ENCODE measurements at places on chromosomes 7 and 10. TPM values are rescaled to one million over a fixed set of nuclear protein-coding genes. Genes with fewer than 3 reads are reported as not detected.

DNA sequence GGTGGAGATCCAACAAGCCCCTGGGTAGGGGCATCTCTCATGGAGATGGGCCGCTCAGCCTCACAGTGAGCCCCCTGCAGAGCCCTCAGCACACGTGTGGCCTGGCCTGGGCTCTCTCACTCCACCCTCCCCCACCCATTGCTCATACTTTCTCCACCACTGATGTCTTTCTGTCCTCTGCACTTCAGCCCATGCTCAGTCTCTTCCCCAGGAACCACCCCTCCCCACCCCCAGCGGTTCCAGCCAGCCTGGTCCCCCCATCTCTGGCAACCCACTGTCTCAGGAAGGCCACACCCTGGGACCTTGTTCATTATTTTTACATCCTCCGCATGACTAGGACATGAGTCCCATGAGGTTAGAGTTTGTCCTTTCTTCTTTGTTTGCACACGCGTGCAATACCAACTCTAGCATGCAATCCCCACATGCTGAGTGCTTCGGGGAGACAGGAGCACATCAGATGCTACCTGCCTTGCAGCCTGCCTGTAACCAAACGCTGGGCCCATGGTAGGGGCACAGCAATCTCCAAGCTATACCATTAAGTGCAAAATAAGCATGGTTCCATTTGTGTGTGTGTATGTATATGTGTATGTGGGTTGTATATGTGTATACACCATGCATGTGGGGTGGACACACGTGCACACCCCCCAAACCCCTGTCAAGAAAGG lies 408.4 kb upstream of the FOXK1 start:
- DNase-seq: no peak

MSMB gene
- not detected for total RNA-seq

- DNase-seq: no peak
Measured at GRCh38 chr7:35384761-35385700, 131.1 kb upstream of the TBX20 start.

GRCh38 chr7:19670806-19671205 lies 38.0 kb downstream of the POLR1F start:
- no peak for DNase-seq

CTAGE6 gene
- total RNA-seq: under 0.01 TPM

SORBS1 gene
- total RNA-seq: 90.5 TPM

DNA sequence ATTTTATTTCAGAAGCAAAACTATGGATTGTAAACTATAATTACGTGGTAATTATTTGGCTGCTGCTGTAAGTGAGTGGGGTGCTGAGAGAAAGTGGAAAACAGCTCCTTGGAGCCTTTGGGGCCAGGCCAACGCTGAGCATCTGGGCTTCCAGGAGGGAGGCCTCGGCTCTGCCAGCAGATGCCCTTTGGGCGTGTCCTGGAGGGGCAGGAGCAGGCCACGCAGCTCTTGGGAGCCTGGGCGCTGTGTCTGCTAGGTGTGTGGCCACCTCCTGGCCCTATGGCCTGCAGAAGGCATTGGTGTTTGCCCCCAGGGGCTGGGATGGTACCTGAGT lies 423.3 kb downstream of the GLRX3 start:
- no peak for DNase-seq

GLI3 gene
- 2.4 TPM for total RNA-seq

DNA sequence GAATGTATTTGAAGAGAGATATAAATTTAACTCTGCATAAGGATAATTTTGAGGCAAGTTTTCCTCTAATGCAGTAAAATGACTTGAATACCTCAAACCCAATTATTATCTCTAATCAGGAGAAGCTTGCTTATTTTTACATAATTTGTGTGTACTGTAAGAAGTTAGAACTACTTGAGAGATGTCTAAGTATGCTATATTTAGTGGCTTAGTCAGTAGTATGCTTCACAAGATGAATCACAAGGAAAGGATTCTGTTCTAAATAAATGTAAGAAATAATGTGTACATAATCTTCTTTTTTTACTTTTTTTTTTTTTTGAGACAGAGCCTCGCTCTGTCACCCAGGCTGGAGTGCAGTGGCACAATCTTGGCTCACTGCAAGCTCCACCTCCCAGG lies 13.7 kb downstream of the PHTF2 start:
- no peak for DNase-seq

- DNase-seq: no peak
Measured at GRCh38 chr7:5283421-5284303, 919 bp downstream of the SLC29A4 start.

DNA sequence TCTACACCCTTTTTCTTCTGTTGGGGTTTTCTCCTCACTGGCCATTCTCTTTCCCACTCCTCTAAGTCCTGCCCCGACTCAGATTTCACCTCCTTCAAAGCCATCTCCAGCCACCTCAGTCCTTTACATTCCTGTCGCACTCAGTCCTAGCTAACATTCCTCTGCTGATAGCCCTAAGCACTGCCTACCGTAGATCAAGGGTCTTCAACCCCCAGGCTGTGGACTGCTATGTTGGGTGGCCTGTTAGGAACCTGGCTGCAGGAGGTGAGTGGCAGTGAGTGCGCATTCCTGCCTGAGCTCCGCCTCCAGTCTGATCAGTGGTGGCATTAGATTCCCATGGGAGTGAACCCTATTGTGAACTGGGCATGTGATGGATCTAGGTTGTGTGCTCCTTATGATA lies 11.2 kb downstream of the PFKFB3 start:
- DNase-seq: no peak
